ENCODE measurements at places on chromosomes 5 and 9.

DNA sequence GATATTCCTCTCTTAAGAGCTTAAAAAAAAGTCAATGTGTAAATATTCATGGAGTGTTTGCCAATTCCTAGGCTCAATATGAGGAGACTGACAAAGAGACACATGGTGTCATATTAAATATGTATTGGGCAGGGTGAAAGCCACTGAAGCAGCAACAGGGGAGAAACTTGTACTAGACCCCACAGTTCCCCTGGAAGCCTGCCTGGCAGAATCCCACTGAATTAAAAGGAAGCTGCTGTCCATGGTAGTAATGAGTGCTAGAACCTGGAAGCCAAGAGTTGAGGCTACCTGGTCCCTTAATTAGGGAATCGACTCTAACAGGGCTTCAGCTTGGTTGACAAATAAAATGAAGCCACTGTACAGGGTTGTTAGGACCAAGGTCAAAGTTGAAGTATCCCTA is 129.4 kb upstream of the GPR151 start:
- no peak for DNase-seq

- DNase-seq, result peak; percentile 21
Measured at GRCh38 chr9:87342743-87343142, 154.9 kb upstream of the DAPK1 start.

GRCh38 chr5:1479581-1480188 is 34.4 kb upstream of the SLC6A3 start:
- peak; percentile 36 for DNase-seq

GRCh38 chr9:105835721-105836120 is 141.4 kb downstream of the TMEM38B start:
- no peak for DNase-seq

GRCh38 chr5:142375944-142376411 is 51.2 kb upstream of the SPRY4 start:
- DNase-seq, result no peak

- peak; percentile 82 for DNase-seq
Measured at GRCh38 chr5:39420482-39421145, 4.2 kb downstream of the DAB2 start.

GRCh38 chr5:150993422-150993821 is 27.0 kb upstream of the GPX3 start:
- DNase-seq, result no peak

GRCh38 chr5:126422994-126423788 is at the start of gene GRAMD2B:
TSS of gene GRAMD2B (plus strand) at chr5:126423409. CDS start at chr5:126423607, 198 bp downstream.
- peak; percentile 95 for DNase-seq

GRCh38 chr9:88949425-88949824 is 41.8 kb upstream of the S1PR3 start:
- DNase-seq, result peak; percentile 79

DNA sequence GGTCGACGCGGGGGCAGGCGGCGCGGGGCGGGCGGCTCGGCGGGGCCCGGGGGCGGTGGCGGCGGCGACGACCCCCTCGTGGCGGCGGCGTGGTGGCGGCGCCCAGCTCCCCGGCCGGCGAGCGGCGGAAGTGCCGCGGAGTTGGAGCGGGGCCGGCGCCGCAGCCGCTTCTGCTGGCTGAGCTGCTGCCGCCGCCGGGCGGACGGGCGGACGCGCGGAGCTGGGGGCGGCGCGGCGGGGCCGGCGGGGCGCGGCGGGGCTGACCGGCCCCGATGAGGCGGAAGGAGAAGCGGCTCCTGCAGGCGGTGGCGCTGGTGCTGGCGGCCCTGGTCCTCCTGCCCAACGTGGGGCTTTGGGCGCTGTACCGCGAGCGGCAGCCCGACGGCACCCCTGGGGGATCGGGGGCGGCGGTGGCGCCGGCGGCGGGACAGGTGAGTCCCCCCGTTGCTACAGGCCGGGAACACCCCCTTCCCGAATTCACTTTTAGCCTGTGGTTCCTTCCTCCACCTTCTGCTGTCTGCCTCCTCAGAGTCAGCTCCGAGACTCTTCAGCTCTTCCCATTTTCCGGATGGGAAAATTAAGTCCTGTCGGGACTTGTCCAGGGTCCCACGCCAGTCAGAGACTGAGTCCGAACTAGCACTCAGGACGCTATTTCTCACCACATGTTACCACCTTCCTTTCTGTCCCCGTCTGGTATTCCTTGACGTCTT is at the start of gene GALNT10:
TSS of gene GALNT10 (plus strand) at position 139 of the 710 bp plus-strand sequence. CDS start at position 273, 134 bp downstream.
- DNase-seq, result no peak

GRCh38 chr5:178177569-178177968 is 9.6 kb downstream of the GMCL2 start:
- DNase-seq, result no peak

DNA sequence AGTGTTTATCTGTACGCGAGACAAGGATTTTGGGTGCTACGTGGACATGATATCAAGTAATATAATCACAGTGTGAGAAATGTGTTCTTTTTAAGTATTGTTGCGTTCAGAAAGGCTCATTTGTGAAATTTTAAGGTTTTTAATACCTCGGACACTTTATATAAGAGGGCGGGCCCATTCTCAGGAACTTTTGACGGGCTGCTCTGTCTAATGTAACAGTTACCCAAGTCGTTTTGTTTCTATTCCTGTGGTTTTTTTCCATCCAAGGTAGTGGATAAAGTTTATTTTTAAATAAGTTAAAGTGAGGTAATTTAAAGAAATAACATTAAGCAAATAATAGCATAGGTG is 525 bp downstream of the SRP19 start:
- no peak for DNase-seq

- DNase-seq, result no peak
Measured at GRCh38 chr9:93651521-93651950, 75.2 kb downstream of the PHF2 start.

DNA sequence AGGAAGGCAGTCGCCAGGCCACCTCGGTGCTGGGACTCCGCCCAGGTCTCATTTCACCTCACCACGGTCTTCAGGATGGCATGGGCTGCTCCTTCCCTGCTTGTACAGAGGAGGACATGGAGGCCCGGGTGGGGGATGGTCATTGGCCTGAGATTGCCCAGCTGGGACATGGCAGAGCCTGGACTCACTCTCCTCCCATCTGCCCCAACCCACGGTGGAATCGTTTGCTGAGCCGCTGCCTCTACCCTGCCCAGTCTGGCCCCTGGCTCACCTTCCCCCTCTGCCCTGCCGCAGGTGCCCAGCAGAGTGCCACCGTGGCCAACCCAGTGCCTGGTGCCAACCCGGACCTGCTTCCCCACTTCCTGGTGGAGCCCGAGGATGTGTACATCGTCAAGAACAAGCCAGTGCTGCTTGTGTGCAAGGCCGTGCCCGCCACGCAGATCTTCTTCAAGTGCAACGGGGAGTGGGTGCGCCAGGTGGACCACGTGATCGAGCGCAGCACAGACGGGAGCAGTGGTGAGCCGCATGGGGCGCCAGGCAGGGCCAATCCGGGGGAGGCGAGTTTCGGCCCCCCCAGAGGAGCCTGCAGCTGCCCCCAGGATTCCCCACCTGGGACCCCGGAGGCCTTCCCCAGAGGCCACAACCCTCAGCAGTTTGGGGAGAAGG is 36.7 kb downstream of the HK3 start:
- no peak for DNase-seq

DNA sequence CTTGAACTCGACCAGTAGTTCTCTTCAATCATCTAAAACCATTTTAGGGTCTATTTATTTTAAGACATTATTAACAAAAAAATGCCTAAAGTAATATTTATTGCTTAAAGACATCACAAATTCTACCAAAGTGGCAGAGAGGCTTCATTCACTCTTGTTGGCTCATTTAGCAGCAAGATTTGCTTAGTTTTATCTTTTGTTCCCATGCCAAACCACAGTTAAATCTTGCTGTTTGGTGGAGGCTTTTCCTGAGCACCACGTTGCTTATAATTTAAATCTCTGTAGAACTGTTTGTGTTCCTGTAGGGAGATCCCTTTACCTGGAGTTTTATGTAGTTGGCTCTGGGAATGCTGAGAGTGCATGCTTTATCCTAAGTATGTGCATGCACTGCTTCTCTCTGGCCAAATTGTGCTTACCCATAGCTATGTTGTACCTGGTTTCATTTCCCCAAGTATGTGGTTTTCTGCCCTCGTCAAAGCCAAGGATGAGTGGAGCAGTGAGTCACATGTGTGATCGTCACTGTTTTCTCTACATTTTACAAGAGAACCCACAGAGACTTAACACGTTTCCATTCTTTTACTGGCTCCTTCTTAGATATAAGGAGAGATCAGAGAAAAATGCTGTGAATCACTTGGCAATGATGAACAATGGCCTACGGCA is 42.1 kb upstream of the MAST4 start:
- no peak for DNase-seq

DNA sequence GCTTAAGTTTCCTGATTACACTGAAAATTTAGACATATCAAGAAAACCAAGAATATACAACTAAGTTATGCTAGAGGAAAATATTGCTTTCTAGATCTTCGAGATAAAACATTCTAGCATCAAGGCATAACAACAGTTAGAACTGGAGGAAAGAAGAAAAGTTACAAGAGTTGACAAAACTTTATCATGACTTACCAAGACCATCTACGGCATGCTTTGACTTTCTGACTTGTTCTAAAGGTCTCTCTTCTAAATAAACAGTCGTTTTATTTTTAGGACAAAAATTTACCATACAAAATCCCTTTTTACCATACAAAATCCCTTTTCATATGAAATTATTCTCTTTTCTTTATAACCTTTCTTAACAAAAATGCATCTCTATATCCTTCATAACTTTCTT is 1110.1 kb upstream of the CDH10 start:
- DNase-seq, result no peak

DNA sequence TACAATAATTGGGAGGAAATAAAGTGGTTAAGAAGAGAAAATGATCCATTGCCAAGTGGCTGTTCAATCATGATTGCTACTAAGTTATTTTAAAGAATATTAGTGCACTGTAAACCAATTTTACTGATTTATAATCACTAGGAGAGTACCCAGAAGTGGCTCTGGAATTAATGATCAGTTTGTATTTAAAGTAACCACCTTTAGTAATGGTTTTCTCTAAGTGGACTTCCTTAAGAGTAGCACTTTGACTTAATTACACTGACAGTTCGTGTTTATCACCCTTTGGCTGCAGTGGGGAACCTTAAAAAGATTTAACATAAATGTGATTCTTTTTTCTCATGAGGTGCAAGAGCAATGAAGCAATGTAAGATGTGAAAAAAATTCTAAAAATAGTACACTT is 310.8 kb downstream of the CDH12 start:
- DNase-seq, result no peak

- no peak for DNase-seq
Measured at GRCh38 chr9:124274738-124275137, 17.0 kb downstream of the NEK6 start.

DNA sequence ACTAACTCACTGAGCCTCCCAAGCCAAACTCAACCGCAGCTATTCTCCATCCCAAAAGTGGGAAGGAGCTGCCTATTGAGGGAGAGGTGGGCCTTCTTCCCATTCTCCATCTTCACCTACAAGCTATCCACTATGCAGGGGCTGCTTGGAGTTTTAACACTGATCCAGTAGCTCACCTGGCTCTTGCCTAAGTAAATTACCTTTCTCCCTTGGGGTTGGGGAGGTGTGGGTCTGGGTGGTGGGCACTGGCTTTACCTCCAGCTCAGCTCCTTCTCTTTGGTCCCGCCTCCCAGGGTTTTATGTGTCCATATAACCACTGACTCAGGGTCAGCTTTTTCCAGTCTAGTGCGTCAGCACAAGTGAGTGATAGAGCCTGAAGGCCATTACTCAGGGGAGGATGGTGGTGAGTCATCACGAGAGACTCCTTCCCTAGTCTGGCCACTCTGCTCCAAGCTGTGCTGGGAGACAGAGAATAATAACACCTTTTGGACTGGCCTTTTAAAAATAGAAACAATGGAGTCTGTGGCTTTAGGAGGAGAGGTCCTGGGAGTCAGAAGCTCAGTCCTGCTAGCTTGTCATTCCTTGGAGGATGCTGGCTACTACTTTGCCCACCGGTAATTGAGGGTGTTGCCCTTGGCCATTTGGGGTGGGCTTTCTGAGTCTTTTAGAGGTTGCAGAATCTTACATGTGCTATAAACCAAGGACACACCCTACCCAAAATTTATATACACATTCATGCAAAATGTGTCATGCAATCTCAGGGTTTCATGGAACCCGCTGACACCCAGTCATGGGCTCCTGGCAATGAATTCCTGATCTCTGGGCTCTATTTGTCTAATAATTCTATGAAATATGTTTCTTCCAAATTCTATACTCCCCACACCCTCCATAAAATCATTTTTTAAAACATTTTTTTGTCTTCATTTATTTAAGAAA is 35.6 kb upstream of the ATP6V1G1 start:
- peak; percentile 89 for DNase-seq

DNA sequence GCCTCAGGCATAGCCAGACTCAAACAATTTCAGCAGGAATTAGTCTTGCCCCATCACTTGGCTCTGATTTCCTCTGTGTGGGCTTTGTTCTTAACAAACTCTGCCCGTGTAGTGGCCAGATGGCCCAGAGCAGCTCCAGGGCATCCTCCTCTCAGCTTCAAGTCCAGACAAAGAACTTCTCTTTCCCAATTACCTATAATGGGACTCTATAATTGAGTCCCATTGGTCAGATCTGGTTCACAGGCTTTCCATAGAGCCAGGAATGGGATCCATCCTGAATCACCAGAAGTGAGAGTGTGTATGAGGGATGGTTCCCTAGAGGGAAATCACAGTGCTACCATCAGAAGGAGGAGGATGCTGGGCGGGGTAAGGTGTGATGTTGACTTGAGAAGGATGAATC is 515.8 kb downstream of the KIF4B start:
- no peak for DNase-seq

DNA sequence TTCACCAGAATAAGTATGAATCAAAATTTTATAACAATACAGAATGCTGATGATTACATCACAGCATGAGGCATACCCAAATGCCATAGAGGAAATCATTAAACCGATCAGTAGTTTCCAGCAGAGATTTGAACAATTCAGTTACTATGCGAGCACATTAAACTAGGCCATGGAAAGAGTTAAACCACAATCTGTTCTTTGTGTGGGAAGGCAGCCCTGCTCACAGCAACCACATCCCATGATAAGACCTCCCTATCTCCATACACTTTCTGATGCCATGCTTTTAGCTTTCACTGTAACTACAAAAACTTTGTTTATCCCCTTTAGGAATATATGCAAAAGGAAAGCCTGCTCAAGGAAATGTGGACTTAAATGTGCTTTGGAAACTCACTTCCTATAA is 4.5 kb downstream of the NFIB start:
- peak; percentile 58 for DNase-seq

DNA sequence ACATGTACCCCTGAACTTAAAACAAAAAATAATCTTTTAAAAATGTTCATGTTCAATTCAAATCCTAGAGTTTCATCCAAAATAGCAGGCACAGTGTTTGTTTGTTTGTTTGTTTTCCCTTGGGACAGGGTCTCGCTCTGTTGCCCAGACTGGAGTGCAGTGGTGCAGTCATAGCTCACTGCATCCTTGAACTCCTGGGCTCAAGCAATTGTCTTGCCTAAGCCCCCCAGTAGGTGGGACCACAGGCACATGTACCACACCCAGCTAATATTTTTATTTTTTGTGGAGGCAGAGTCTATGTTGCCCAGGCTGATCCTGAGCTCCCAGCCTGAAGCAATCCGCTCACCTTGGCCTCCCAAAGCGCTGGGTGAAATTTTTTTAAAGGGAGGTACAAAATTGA is 5.0 kb upstream of the POLR1E start:
- no peak for DNase-seq

DNA sequence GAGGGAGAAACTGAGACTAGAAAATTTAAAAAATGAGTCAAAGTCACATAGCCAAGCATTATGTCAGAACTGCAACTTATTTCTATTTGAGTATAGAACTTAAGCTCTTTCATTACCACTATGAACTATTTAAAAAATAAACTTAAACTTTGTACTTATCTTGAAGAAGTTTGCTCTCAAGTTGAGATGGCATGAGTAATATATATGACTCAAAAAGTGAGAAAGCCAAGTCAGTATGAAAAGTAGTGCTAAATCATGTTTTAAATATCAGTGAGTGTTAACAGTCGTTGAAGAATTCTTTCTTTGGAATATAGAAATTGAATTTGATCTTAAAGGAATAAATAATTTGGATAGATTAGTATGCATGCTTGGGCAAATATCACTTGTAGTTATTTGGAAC is 36.3 kb upstream of the CDH10 start:
- DNase-seq, result no peak
